ENCODE measurements at places on chromosomes 3 and 15.
A peak's percentile ranks its signal among the peaks of the same experiment; 100 is the strongest.

DNA sequence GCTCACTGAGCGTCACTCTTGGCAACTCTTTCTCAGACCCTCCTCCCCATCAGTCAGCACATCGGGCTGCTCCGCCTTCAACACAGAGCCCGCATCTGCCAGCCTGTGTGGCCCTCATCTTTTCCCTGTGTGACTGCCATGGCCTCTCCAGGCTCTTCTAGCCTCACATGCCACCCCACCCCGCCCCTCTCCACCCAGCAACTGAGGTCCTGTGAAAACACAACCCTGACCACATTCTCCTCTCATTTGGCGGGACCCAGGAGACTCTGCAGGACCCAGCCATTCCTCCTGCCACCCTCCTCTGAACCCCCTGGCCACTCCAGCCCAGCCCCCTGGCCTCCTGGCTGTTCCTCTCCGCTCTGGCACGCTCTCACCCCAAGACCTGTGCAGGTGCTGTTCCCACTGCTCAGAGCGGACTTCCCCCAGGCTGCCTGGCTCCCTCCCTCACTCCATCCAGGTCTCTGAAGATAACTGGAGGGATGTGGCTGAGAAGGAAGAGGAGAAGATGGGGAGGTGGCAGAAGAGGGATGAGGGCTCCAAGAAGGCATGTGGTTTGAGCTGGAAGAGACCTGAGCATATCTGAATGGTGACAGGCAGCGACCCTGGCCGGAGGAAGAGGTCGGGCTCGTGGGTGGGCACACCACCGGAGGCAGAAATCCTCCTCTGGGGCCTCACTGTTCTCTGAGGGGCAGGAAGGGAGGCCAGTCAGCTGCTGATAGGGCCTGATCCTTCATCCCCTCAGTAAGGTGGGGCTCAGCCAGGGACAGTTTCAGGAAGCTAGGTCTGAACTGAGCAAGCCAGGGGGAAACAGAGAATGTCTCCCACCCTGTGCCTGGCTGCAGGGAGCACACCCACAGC, 111.2 kb upstream of the RPL32 start:
- peak overlapping the region; percentile 71 for H3K27ac ChIP-seq
- DNase-seq = no peak
- no peak overlapping the region for H3K4me3 ChIP-seq

DNA sequence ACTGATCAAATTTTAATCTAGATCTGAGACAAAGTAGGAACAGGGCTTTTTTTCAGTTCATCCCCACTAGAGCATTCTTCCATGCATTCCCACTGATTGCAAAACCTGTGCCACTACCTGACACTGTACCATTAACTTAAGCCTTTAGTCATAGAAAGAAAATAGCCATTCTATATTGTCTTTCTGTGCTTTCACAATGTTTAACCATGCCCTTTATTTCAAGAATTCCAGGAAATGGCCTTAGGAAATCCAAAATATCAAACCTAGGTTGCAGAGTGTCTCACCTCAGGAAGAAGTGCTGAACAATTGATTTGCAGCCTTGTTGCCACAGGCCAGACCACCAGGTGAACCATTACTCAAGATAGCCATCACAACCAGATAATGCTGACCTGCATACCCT, 56.2 kb upstream of the TGFBR2 start:
- H3K36me3 ChIP-seq = no peaks in the 10 kb centered on the region
- H3K4me1 ChIP-seq = peaks cover 43% of the 10 kb centered on the region
- no peak overlapping the region for H3K4me3 ChIP-seq
- no peaks in the 10 kb centered on the region for H3K27me3 ChIP-seq
- no peak for DNase-seq
- no peak overlapping the region for H3K27ac ChIP-seq

- no peaks in the 10 kb centered on the region for H3K27me3 ChIP-seq
- DNase-seq = no peak
- peaks cover 30% of the 10 kb centered on the region for H3K4me1 ChIP-seq
- H3K27ac ChIP-seq = peak overlapping the region; percentile 84
- no peak overlapping the region for H3K4me3 ChIP-seq
Observed at GRCh38 chr3:129558772-129559564, 16.0 kb downstream of the H1-8 start.

DNA sequence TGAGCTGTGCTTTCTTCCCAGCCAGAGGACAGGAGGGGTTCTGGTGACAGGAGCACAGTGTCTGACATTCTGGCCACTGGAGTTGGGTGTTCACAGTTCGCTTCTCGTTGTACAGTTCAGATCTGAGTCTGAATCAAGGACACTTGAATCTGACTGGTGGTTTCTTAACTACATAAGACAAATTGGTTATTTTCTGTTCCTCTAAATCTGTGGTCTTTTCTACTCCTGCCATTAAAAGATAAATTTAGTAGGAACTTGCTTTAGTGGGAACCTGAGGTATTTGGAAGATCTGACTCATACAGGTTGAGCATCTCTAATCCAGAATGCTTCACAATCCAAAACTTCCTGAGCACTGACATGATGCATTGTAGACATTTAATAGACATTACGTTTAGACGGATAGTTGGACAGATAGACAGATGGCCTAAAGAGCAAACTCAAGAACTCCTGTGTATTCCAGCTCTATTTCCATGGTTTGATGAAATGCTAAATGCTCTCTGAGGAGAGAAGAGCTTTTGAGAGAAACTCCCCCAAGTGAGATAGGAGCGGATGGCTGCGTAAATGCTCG, 71.0 kb downstream of the CCK start:
- no peak overlapping the region for H3K4me3 ChIP-seq
- DNase-seq = no peak
- H3K27ac ChIP-seq = no peak overlapping the region
- H3K36me3 ChIP-seq = peaks cover 19% of the 10 kb centered on the region
- H3K27me3 ChIP-seq = no peaks in the 10 kb centered on the region

DNA sequence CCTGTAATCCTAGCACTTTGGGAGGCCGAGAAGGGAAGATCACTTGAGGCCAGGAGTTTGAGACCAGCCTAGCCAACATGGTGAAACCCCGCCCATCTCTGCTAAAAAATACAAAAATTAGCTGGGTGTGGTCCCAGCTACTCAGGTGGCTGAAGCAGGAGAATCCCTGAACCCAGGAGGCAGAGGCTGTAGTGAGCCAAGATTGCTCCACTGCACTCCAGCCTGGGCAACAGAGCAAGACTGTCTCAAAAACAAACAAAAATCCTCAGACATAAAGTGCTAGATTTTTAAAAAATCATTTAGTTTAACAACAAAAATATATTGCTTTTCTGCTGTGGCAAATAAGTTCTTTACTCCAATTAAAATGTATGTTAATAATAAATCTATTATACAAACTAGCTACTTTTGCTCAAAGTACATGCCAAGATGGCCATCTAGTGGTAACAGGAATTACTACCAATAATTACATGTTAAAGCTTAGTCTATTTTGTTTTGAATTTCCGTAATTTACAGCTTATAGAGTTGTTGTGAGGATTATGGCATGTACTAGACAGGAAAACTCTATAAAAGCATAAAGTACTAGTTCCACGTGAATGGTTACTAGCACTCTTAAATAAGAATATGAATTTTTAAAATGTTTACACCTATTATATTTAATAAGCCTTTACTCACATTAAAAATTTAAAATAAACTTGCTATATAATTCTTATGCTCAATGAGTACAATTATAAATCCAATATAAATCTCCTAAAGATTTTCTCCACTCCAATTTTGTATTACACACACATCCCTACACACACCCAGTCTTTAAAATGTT, 39.0 kb downstream of the GABPB1 start:
- H3K36me3 ChIP-seq = no peaks in the 10 kb centered on the region
- peaks cover 4% of the 10 kb centered on the region for H3K4me1 ChIP-seq
- H3K4me3 ChIP-seq = no peak overlapping the region
- no peaks in the 10 kb centered on the region for H3K27me3 ChIP-seq
- no peak for DNase-seq
- no peak overlapping the region for H3K27ac ChIP-seq

DNA sequence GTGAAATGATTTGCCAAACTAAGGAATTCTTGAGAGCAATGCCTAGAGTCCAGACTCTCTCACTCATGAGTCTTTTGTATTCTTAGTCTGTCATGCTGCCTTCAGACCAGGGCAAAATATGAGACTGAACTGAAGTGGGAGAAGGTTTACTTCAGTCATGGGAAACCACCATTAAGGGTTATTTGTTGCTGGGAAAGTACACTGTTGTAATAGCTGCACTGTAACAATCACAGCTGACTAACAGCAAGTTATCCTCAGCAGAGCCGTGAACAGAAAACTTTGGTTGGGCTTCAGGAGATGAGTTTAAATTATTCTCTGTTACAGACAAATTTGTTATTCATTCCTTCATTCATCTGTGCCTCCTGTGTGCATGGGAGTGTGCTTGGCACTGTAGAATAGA, 258.5 kb downstream of the ROBO2 start:
- H3K4me3 ChIP-seq = no peak overlapping the region
- no peaks in the 10 kb centered on the region for H3K36me3 ChIP-seq

DNA sequence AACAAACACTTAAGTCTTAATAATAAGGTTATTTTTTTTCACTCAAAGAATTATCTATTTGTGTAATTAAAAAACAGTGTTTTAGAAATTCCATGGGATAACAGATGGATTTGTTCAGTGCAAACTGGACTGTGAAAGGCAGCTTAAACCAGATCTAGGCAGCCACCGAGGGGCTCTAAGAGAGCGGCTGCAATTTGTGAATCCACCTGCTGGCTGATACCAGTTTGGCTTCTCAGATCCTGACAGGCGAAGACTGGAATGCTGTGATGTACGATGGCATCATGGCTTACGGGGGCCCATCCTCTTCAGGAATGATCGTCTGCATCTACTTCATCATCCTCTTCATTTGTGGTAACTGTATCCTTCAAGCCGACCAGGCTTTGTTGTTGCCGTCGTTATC, 119.6 kb downstream of the CHDH start:
- H3K4me1 ChIP-seq = no peaks in the 10 kb centered on the region
- DNase-seq = no peak
- H3K36me3 ChIP-seq = no peaks in the 10 kb centered on the region

DNA sequence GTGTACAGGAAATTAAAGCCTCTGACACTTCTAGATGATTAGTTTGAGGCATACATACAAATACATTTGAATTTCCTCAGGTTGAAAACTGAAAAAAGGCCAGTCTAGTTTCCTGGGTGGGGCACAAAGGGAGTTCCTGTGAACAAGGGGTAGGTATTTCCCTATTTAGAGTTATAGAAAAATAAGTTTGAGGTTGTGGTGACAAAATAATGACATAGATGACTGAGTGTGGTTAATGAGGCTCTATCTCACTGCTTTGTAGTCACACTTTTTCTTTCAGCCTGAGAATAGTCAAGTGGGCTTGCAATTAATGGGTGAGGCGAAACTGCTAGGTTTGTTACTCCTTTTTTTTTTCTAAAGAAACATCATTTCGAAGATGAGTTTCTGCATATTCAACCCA, 4.3 kb downstream of the SLCO3A1 start:
- H3K36me3 ChIP-seq = no peaks in the 10 kb centered on the region
- no peak for DNase-seq
- H3K27me3 ChIP-seq = peaks cover 30% of the 10 kb centered on the region
- H3K4me1 ChIP-seq = peaks cover 5% of the 10 kb centered on the region
- H3K4me3 ChIP-seq = no peak overlapping the region

- DNase-seq = no peak
- H3K36me3 ChIP-seq = peaks cover 23% of the 10 kb centered on the region
- no peak overlapping the region for H3K4me3 ChIP-seq
Observed at GRCh38 chr3:136856665-136857064, 5.3 kb upstream of the NCK1 start.

DNA sequence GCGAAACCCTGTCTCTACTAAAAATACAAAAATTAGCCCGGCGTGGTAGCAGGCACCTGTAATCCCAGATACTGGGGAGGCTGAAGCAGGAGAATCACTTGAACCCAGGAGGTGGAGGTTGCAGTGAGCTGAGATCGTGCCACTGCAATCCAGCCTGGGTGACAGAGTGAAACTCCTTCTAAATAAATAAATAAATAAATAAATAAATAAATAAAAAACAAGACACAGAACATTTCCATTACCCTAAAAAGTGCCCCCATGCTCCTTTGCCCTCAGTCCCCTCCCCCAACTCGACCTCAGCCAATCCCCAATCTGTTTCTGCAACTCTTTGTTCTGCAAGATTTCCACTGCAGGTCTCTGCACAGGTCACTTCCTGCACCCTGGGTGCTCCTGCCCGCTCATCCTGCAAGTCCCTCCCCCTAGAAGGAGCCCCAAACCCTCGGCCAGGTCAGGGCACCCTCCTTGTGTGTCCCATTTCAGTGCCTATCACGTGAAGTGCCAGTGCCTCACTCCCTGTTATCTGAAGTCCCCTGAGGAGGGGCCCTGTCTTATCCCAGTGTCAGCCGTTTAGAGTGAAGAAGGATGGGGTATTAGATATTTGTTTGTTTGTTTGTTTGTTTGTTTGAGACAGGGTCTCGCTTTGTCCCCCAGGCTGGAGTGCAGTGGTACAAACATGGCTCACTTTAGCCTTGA, 1.1 kb downstream of the FAM240A start:
- peaks cover 11% of the 10 kb centered on the region for H3K4me1 ChIP-seq
- peaks cover 4% of the 10 kb centered on the region for H3K27me3 ChIP-seq
- H3K4me3 ChIP-seq = no peak overlapping the region
- H3K36me3 ChIP-seq = no peaks in the 10 kb centered on the region
- no peak for DNase-seq

DNA sequence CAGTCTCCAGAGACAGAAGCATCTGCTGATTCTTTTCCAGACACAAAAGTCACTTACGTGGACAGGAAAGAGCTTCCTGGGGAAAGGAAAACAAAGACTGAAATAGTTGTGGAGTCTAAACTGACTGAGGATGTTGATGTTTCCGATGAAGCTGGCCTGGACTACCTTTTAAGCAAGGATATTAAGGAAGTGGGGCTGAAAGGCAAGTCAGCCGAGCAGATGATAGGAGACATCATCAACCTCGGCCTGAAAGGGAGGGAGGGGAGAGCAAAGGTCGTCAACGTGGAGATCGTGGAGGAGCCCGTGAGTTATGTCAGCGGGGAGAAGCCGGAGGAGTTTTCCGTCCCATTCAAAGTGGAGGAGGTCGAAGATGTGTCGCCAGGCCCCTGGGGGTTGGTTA, 25.4 kb downstream of the SYNM start:
- H3K4me1 ChIP-seq = peaks cover 23% of the 10 kb centered on the region
- no peak for DNase-seq
- no peaks in the 10 kb centered on the region for H3K27me3 ChIP-seq
- H3K36me3 ChIP-seq = peaks cover 21% of the 10 kb centered on the region
- no peak overlapping the region for H3K4me3 ChIP-seq
- no peak overlapping the region for H3K27ac ChIP-seq

DNA sequence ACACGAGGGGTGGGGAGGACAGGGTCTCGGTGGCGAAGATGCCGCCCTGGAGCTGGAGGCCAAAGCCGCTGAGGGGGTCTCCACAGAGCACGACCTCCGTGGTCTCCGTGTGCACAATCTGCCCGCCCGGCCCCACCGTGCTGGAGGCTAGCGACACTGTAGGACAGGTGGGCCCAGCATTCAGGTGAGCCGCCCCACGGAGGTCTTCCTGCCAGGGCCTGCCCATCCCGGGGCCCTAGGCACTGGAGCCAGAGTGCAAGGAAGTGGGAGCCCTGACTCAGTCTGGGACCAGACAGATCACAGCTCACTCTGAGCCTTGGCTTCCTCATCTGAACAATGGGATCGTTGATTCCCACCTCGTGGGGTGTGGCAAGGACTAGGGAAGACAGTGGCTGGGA, 25.8 kb downstream of the GRIP2 start:
- H3K4me1 ChIP-seq = peaks cover 6% of the 10 kb centered on the region
- no peak overlapping the region for H3K4me3 ChIP-seq
- no peak for DNase-seq
- no peaks in the 10 kb centered on the region for H3K27me3 ChIP-seq
